Left lobe of liver (tissue), 2 donors: ENCODE measurements at places on chromosomes 6 and 20.

DNA sequence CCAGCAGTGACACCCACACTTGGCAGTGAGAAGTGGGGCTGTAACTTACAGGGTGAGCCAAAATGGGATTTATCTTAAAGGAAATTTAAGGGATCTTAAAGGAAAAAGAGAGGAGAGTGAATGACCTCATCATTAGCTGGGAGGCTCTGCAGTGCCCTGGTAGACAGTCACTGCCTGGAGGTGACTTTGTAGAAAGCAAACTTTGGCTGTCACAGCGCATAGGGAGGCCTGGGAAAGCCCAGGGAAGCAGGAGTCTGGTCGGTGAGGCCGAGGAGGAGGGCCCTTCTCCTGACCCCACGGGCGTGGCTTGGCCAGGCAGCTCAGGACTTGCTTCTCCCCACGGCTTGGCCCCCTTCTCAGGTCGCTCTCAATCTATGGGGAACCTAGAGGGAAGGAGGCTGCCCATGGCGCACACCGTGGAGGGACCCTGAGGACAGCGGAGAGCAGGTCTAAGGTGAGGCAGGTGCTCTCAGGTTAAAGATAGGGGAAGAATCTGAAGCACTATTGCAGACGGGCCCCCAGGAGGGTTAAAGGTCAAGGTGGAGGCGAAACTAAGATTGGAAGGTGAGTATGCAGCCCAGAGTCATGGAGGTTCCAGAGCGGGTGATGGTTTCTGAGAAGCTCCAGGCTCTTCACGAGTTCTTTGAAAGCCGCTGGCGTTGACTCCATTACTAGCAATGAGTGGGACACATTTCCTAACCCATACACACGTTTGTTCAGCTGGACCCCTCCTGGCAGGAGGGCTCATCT, 15.6 kb upstream of the RIPK1 start:
- no peak for DNase-seq

DNA sequence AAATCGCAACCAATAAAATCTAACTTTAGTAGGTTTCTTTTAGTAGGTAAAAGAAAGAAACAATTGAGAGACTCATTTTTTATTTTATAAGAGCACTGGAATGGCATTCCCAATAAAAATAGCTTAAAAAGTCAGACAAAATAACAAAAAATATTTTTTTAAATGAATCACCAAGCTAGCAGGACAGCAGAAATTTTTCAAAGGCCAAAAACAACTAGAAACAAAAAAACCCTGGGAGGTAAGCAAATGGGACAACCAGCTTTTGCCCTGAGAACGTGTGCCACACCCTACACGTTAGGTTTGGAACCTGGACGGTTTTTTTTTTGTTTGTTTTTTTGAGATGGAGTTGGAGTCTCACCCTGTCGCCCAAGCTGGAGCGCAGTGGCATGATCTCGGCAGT, 19.6 kb downstream of the GPLD1 start:
- DNase-seq = no peak

DNA sequence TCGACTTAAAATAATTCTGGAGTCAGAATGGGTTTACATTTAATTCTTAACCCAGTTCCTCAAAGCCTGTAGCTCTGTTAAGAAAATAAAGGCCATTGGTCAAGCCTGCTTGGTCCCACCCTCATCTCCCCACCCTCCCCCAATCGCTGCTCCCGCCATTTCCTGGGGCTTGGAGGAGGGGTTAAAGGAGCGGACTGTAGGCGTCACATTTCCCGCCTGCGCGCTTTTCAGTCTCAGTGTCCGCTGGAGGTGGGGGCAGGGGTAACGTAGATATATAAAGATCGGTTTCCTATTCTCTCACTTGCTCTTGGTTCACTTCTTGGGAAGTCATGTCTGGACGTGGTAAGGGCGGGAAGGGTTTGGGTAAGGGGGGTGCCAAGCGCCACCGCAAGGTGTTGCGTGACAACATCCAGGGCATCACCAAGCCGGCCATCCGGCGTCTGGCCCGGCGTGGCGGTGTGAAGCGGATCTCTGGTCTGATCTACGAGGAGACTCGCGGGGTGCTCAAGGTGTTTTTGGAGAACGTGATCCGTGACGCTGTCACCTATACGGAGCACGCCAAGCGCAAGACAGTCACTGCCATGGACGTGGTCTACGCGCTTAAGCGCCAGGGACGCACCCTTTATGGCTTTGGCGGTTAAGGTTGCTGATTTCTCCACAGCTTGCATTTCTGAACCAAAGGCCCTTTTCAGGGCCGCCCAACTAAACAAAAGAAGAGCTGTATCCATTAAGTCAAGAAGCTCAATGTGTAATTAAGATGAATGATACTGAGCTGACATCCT, 58.9 kb downstream of the TRIM38 start:
- DNase-seq = peak; percentile 91

DNA sequence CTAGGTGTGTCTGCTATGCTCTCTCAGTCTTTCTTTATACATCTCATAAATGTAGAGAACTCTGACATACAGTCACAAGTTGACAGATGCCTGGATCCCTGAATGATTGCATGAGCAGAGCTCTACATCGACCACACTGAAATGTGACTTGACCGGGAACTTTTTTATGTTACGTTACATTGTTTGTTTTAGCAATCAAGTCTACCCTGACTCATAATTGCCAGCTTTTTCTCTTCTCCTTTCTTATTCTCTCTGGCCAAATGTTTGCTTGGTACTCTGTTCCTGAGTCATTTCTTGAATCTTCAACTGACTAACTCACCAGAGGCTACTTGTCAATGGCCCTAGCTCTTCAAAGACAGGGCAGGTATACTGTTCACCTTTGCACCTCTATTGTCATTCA, 213.6 kb upstream of the DTNBP1 start:
- DNase-seq = no peak

DNA sequence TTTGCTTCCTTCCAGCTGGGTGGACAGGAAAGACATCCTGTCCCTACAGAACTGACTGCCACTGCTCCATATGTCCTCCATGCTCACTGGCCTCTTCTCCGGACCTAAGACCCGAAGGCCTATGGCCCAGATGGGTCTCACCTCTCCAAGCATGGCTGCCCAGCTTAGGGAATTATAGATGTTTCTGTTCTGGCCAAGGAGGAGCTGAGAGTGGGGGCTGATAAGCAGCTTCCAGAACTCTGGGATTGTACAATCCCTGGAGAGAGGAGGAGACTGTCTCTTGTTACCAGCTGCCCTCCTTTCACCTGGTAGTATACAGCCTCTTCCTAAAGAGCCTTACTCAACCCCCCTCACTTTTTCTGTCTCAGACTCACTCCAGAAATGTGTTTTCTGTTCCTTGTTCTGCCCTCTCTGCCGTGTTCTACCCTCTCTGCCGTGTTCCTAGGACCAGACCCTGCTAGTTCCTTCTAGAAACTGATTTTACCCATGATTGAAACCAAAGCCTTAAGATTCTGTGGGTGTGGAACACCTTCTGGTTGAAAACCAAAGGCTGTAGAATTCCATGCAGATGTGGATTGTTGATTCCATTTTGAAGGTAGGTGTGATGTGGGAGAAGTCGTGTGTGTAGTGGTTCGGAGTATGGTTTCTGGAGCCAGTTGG, 28.7 kb downstream of the ANKS1A start:
- no peak for DNase-seq

- no peak for DNase-seq
These were observed 48.8 kb upstream of the TSHZ2 start for GRCh38 chr20:52923123-52923937.

DNA sequence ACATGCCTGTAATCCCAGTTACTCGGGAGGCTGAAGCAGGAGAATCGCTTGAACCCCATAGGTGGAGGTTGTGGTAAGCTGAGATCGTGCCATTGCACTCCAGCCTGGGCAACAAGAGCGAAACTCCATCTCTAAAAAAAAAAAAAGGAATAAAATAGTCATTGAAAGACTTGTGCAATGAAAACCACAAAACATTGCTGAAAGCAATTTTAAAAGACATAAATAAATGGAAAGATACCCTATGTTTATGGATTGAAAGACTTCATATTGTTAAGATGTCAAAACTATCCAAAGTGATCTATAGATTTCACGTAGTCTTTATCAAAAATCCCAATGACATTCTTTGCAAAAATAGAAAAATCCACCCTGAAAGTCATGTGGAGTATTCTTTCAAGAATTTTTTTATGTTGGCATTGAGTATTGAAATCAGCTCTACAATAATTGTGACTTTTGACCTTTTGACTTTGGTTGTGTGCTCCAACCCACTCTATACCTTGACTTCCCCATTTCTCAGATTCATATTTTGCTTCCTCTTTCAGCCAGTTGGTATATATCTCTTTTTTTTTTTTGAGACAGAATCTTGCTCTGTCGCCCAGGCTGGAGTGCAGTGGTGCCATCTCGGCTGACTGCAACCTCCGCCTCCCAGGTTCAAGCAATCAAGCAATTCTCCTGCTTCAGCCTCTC, 45.5 kb upstream of the SLC23A2 start:
- no peak for DNase-seq

DNA sequence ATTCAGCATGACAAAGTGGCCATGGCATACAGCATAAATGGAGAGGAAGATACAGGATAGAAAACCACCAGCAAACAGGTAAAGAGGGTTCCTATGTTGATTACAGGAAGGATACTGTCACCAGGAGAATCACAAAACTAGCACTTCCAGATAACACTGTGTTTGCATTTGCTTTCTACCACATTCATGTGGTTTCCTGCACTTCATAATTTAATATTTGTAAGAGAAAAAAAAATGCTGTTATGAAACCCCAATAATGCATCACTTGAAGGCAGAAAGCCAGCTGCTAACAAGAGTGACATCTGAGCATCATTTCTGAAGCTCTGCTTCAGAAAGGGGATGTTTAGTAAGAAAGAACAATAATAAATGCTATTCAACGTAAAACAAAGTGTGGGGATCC, 106.6 kb downstream of the ATXN1 start:
- no peak for DNase-seq

DNA sequence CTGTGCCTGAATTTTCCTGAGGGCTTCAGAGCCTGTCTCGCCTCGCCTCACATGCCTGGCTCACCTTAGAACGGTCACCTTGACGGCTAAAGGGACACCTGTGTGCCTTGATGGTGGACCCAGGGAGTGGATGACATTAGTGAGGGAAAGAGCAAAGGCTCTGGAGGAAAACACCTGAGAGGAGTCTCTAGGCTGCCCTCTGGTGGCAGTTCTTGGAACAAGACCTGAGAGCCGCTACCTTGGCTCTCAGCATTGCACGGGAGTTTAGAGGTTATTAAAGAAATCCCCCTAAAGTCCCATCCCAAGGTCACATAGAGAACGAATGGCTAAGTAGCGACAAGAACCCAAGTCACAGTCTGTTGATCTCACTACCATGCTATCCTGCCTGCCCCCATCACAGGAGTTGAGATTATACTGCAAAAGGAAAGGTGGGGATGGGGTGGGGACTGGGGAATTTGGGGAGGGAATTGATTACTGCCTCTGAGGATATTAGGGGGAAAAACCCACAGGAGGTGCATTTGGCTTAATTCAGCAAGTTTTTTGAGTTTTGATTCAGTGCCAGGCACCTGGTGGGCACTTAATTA, 7.9 kb upstream of the CDSN start:
- peak; percentile 62 for DNase-seq

DNA sequence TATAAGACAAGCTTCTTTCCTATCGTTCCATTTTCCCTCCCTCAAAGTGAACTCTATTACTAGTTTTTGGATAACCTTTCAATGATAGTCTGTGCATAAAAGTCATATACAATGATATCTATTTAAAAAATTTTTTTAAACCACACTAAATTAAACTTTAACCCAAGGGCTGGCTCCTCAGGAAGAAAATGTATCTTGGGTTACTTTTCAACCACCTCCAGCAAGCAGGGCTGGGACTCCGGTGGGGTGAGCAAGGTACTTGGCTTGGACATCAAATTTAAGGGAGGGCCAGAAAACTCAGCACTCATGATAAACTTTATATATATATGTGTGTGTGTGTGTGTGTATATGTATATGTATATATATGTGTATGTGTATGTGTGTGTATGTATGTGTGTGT, 13.9 kb upstream of the PPP1R3G start:
- DNase-seq = no peak

DNA sequence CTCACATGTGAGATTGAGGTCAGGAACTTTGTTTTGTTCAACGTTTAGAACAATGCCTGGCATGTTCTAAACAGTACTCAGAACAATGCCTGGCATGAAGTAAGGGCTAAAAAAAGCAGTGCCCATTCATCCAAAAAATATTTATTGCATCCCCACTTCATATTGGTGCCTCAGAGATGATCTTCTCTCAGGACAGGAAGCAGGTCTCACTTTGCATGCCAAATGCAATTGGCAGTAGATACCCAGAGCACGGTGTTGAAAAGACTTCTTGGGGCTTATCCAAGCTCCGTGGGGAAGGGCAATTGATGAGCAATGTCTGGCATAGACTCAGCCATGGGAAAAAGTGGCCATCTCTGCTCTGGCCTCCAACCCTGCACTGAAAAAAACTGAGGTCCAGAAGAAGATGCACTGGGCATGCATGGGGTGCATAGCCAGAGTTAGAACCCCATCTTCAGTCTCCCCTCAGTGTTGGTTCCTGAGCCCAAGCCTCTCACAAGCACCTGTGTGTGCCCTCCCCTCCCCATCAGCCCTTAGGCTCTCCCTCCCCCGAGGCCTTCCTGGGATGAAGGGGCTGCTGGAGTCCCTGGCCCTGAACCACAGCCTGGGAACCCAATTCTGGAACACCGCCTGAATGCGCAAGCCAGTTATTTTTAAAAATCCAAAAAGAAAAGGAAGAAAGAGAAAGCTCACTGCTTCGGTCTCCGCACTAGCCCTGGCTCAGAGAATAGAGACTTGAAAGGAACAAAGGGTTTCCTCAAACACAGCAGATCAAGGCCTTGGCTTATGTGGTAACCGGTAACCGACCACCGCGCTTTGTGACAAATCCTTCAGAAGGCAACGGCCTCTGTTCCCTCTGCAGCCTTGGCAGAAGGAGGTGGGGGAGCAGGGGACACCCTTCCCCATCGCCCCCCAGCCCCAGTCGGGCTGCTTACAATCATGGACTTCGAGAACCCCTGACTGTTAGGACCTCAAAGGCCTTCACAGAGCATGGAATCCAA, 78.5 kb upstream of the SIRPA start:
- peak; percentile 44 for DNase-seq

DNA sequence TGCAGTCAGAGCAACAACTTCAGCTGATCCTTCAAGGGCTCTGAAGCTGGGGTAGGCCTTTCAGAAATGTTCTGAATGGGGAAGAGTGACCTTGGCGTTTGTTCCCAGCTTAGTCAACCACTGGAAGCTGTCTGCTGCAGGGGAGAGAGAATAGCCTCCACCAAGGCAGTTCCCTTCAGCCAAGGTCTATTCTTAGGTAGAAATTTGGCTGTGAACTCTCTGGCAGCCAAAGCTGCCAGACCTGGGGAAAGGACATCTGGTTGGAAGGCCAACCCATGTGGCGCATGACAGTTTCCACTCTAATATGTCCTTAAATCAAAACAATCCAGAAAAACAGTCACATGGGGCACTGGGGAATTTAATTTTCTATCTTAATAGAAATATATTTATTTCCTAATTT, 60.1 kb downstream of the FBXO5 start:
- DNase-seq = no peak
